K562 (cell line): ENCODE measurements at places on chromosomes 3 and 15. TPM values are rescaled to one million over a fixed set of nuclear protein-coding genes. Genes with fewer than 3 reads are reported as not detected.

DNA sequence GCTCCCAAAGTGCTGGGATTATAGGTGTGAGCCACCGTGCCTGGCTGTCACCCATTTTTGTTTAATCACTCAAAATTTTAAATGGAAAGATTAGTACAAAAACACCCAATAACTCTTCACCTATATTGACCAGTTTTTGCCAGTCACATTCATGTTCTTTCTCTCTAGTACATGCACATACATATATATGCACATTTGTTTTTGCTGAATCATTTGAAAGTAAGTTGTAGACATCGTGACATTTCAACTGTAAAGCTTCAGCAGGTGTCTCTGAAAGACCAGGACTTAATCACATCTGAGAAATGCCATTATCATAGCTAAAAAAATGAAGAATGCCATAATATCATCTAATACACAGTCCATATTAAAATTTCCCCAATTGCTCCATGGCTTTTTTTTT is 6.5 kb upstream of the SEMA4B start:
- H3K4me1 ChIP-seq = peaks cover 38% of the 10 kb centered on the region
- no peak for DNase-seq
- no peaks in the 10 kb centered on the region for H3K27me3 ChIP-seq
- no peak overlapping the region for H3K27ac ChIP-seq

DNA sequence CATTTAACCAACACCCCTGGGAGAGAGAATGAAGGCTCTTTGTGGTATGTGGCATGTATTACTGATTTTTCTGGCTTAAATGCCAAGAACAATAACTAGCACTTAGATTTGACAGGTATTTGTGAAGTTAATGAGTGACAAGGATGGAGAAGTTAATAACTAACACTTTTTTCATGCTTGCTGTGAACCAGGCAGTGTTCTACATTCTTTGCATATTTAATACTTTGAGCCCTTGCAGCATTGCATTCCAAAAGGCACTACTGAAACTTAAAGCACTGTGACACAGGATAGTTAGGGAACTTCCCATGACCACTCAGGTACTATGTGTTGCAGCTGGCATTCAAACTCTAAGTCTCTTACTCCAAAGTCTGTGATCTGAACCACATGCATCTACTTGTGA is 650.6 kb downstream of the ZPLD1 start:
- no peaks in the 10 kb centered on the region for H3K4me1 ChIP-seq
- H3K27me3 ChIP-seq = no peaks in the 10 kb centered on the region
- no peaks in the 10 kb centered on the region for H3K36me3 ChIP-seq
- no peak overlapping the region for H3K27ac ChIP-seq
- no peak overlapping the region for H3K4me3 ChIP-seq

DNA sequence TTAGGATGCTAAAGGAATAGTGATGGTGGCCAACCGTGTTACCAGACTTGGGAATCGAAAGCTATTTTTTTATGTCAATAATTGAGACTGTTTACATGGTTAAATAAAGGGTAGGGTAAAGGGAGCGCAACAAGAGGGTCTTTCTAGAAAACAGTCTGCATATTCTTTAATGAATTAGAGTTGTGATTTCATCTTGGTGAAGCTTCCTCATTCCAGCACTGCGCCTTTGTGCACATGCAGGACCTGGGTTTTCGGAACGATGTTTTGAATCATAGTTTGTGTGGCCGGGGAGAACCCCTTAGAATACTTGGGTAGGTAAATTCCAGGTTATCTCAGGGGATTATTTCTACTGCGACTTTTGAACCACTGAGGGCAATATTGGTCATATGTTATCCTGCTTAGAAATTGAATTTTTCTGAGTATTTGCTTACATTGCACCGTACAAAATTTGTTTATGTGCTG is 1.3 kb downstream of the PIK3CA start:
- no peak for DNase-seq
- no peaks in the 10 kb centered on the region for H3K27me3 ChIP-seq
- H3K4me3 ChIP-seq = peak overlapping the region; percentile 95
- no peaks in the 10 kb centered on the region for H3K36me3 ChIP-seq
- peak overlapping the region; percentile 90 for H3K27ac ChIP-seq
- peaks cover 5% of the 10 kb centered on the region; the same call in 1 of the 2 replicates for H3K4me1 ChIP-seq

GRCh38 chr3:49389297-49389696 is 22.5 kb downstream of the RHOA start:
- peaks cover 13% of the 10 kb centered on the region; the same call in 2 of the 3 replicates for H3K36me3 ChIP-seq
- no peak for DNase-seq
- H3K4me3 ChIP-seq = no peak overlapping the region
- peaks cover 15% of the 10 kb centered on the region for H3K4me1 ChIP-seq
- no peak overlapping the region for H3K27ac ChIP-seq
- H3K27me3 ChIP-seq = no peaks in the 10 kb centered on the region

DNA sequence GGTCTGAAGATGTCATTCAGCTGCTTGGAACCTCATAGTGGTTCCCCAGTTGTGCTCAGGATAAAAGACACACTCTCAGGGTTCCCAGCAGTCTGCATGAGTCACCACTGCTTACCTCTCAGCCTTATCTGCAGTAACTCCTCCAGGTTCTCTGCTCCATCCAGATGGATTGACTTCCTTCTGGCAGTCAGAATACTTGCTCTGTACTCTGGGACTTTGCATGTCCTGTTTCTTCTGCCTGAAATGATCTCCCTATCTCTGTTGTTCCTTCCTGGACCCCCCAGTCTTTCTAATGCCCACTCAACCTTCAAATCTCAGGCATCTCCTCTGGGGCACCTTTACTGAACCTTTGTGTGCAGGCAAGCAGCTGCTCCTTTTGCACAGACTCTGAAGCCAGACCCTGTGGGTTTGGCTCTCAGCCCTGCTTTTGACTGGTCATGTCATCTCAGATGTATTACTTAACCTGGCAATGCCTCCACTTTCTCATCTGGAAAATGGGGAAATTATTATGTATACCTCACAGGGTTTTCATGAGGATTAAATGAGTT is 38.4 kb downstream of the ITPR1 start:
- peak overlapping the region; percentile 42; the same call in 2 of the 3 replicates for H3K27ac ChIP-seq
- peak; percentile 76 for DNase-seq
- H3K27me3 ChIP-seq = no peaks in the 10 kb centered on the region
- H3K36me3 ChIP-seq = no peaks in the 10 kb centered on the region
- peaks cover 43% of the 10 kb centered on the region for H3K4me1 ChIP-seq

GRCh38 chr3:48299746-48300712 is 33.4 kb downstream of the SPINK8 start:
- H3K27ac ChIP-seq = peak overlapping the region; percentile 94
- peaks cover 18% of the 10 kb centered on the region; the same call in 2 of the 3 replicates for H3K4me1 ChIP-seq
- peaks cover 36% of the 10 kb centered on the region for H3K36me3 ChIP-seq
- H3K27me3 ChIP-seq = no peaks in the 10 kb centered on the region

GRCh38 chr3:157746391-157746790 is 243.2 kb upstream of the VEPH1 start:
- H3K4me1 ChIP-seq = no peaks in the 10 kb centered on the region
- H3K27me3 ChIP-seq = no peaks in the 10 kb centered on the region
- H3K4me3 ChIP-seq = no peak overlapping the region
- no peaks in the 10 kb centered on the region for H3K36me3 ChIP-seq

DNA sequence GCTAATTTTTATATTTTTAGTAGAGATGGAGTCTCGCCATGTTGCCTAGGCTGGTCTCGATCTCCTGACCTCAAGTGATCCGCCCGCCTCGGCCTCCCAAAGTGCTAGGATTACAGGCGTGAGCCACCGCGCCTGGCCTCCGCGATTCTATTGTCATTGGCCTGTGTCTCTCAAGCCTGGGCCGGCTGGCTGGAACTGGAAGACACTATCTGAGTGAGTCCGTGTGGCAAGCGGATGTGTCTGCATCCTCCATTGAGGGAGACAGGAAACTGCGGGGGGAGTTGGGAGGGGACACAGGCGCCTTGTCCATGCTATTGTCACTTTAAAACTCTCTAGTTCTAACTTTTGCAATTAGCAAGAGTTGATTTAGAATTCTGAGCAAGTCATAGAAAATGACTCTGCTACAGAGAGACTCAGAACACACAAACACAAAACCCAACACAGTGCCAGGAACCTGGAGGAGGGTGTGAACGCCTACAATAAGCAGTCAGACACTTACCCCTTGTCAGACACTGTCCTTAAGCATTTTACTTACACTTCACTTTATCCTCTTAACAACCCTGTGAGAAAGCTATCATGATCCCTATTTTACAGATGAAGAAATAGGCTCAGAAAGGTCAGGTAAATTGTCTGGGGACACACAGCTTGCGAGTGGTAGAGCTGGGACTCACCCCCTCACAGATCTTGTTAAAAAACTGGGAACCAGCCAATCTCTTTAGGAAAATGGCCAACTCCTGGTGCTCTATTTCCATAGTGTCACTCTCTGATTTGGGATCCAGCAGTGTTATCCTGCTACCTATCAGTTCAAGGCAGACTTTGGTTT is 38.7 kb downstream of the ANP32A start:
- H3K36me3 ChIP-seq = peaks cover 89% of the 10 kb centered on the region
- no peak overlapping the region for H3K4me3 ChIP-seq
- DNase-seq = no peak
- H3K27ac ChIP-seq = no peak overlapping the region
- no peaks in the 10 kb centered on the region for H3K4me1 ChIP-seq

GRCh38 chr3:100936931-100937330 is 56.3 kb downstream of the ABI3BP start:
- no peaks in the 10 kb centered on the region for H3K27me3 ChIP-seq
- H3K36me3 ChIP-seq = no peaks in the 10 kb centered on the region
- H3K4me3 ChIP-seq = no peak overlapping the region
- H3K27ac ChIP-seq = no peak overlapping the region
- no peak for DNase-seq

DNA sequence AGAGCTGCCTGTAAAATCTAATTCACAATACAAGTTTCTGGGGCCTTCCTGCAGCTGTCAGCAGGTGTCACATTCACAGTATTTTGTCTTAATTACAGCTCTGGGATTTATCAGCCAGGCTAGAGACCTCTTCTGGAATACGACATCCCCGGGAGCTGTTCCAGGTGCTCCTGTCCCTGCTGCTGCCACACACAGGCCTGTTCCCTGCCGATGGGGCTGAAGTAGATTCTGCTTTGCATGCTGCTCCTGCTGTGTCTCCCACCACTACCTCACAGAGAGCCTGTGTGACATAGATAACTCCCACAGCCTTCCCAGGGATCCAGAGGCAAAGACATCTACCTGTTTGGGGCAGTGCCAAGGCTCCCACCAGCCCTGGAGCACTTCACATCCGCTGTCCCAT is 20.4 kb downstream of the COLQ start:
- no peaks in the 10 kb centered on the region for H3K36me3 ChIP-seq
- no peak overlapping the region for H3K27ac ChIP-seq
- DNase-seq = no peak

GRCh38 chr3:126607214-126607908 is 47.6 kb downstream of the TXNRD3 start:
- no peak overlapping the region for H3K4me3 ChIP-seq
- no peaks in the 10 kb centered on the region for H3K36me3 ChIP-seq
- H3K4me1 ChIP-seq = peaks cover 5% of the 10 kb centered on the region; the same call in 1 of the 2 replicates
- no peaks in the 10 kb centered on the region for H3K27me3 ChIP-seq

DNA sequence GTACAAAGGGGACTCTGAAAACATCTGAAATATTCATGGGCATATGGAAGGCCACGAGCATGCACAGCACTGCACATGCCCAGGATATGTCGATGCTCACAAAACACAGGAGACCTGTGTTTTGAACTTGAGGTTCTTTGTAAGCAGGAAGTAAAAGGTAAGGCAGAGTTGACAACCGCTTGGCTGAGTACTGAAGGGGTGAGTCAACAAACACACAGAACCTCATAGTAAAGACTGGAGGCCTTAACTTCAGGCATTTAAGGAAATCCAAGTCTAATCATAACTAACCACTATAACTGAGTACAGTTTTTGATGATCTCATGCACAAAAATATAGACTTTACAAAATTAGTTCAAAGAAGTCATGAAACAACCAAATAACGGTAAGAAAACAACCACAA is 80.6 kb downstream of the MYO9A start:
- no peak overlapping the region for H3K27ac ChIP-seq
- DNase-seq = no peak
- H3K4me1 ChIP-seq = no peaks in the 10 kb centered on the region
- no peaks in the 10 kb centered on the region for H3K27me3 ChIP-seq
- no peak overlapping the region for H3K4me3 ChIP-seq

GRCh38 chr3:98343647-98344507 is 9.8 kb upstream of the OR5K4 start:
- H3K27ac ChIP-seq = no peak overlapping the region
- no peaks in the 10 kb centered on the region for H3K4me1 ChIP-seq
- H3K27me3 ChIP-seq = no peaks in the 10 kb centered on the region
- peak; percentile 63 for DNase-seq
- H3K4me3 ChIP-seq = no peak overlapping the region

DNA sequence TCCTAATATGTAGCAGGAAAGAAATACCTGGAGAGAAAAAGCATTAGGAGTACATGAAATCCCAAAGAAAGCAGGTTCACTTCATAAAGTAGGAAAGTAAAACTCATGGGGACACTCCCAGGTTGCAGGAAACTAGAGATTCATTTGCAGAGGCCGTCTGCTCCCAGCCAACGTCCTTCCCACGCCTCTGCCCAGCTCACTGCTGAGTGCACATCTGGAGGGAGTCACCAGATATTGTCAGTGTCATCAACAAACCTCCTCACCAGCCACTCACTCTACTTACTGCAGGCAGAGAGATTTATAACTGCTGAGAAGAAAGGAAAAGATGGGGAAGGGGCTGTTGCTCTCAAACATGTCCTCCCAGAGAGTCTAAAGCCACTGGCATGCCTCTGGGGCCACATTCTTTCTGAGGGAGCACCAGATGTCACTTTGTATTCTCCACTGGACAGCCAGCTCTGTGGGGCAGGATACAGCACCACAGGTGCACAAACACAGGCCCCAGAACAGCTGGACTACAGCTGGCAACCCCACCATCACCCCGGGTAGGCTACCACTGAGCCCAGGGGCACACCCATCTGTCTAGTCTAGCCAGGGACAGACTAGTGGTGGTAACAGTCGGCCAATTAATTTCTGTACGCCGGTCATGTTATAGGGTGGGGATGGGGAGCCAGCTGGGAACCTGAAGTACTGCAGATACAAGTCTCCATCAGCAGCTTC is 64.5 kb downstream of the NPTN start:
- H3K27me3 ChIP-seq = no peaks in the 10 kb centered on the region
- no peak overlapping the region for H3K4me3 ChIP-seq
- DNase-seq = no peak
- H3K36me3 ChIP-seq = peaks cover 62% of the 10 kb centered on the region; the same call in 2 of the 3 replicates
- peaks cover 11% of the 10 kb centered on the region; the same call in 2 of the 3 replicates for H3K4me1 ChIP-seq

- DNase-seq = no peak
- no peak overlapping the region for H3K27ac ChIP-seq
- H3K27me3 ChIP-seq = peaks cover 11% of the 10 kb centered on the region
These were observed 11.2 kb downstream of the ISLR2 start for GRCh38 chr15:74141591-74141990.

The ADAMTS17 gene
- 0.07 and 0.09 TPM in 2 replicates for total RNA-seq

The DIS3L gene
- 16.6 and 16.9 TPM in 2 replicates for total RNA-seq
